ENCODE measurements at places on chromosomes 11 and 22.

DNA sequence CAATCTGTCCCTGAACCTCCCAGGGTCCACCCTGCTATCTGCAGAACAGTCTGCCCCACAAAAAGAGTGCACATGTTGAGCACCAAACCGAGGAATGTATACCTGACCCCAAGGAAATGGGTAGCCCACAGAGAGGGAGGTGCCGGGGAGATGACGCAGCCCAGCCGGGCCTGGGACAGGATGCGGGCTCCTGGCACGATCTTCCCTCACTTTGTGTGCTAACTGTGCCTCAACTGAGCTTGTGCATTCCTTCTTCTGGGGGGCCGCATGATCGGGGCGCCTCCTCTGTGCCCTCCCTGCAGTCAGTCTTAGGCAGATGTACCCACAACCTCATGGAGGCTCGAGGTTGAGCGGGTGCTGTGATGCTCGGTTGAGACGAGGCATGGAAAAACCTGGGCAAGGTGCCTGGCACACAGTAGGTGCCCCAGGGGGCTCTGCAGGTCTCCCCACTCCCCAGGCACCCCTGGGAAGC lies 2.4 kb downstream of the GAS2L1 start:
- peak; percentile 59 for DNase-seq

DNA sequence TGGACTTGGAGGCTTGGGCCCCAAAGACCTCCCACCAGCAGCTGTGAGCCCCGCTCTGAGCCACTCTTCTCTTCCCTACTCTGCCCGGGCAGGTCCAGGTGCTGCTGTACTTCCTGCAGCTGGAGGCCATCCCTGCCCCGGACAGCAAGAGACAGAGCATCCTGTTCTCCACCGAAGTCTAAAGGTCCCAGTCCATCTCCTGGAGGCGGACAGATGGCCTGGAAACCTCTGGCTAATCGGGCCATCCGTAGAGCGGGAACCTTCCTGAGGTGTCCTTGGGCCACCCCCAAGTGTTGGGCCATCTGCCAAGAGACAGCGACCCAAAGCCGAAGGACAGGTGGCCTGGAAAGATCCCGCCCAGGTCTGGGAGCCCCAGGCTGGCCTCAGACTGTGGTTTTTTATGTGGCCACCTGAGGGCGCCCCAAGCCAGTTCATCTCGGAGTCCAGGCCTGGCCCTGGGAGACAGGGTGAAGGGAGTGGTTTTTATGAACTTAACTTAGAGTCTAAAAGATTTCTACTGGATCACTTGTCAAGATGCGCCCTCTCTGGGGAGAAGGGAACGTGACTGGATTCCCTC lies 135.1 kb downstream of the BCR start:
- DNase-seq: peak; percentile 45

GRCh38 chr22:40204321-40205116 lies 26.8 kb downstream of the TNRC6B start:
- no peak for DNase-seq

DNA sequence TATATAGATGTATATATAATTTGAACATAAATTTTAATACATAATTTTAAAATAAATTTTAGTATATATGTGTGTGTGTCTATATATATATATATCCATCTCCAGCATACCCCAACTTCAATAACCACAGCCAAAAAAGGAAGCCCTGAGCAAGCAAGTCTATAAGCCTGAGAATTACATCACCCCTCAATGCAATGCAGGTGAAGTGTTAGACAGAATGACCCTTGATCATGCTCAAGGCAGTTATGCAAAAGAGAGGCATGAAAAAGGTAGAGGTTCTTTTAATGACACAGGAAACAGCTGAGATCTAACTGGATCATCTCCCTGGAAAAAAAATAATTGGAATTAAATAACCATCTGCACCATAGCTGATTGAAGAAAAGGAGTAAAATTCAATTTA lies 557.9 kb upstream of the ANO5 start:
- no peak for DNase-seq

DNA sequence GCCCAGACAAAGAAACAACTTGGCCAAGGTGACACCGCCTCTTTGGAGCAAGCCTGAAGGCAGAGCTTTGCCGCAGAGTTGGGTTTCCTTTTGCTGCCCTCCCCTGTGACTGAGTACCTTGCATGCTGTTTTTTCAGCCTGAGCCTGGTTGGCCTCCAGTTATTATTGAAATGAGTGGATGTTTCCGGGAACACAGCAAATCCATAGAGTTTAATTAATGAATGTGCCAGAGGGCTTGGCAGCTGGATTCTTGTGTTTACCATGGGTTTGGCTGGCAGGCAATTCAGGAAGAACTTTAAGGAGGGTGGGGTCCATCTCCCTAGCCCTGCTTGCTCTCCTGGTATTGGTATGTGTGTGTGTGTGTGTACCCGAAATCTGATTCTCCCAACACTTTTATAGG lies 65.6 kb upstream of the CRYBB3 start:
- DNase-seq: no peak

DNA sequence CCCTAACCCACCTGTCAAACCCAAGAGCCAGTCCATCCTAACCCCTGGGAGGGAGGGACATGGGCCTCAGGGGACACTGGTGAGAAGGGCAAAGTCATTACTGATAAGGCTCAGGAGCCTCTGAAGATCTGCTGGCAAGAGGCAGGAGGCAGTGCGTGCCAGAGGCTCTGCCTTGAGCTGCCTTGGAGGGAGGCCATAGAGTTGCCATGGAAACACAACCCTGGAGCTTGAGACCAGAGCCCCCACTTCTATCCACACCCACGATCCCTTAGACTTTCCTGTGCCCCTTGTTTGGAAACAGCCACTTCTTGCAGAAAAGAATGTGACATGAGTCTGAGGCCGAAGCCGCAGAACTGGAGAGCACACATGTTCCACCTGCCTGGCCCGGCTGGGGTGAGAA lies 89.7 kb upstream of the CSNK2A3 start:
- no peak for DNase-seq

GRCh38 chr11:102453302-102453695 lies 734 bp upstream of the TMEM123 start:
- DNase-seq: no peak

DNA sequence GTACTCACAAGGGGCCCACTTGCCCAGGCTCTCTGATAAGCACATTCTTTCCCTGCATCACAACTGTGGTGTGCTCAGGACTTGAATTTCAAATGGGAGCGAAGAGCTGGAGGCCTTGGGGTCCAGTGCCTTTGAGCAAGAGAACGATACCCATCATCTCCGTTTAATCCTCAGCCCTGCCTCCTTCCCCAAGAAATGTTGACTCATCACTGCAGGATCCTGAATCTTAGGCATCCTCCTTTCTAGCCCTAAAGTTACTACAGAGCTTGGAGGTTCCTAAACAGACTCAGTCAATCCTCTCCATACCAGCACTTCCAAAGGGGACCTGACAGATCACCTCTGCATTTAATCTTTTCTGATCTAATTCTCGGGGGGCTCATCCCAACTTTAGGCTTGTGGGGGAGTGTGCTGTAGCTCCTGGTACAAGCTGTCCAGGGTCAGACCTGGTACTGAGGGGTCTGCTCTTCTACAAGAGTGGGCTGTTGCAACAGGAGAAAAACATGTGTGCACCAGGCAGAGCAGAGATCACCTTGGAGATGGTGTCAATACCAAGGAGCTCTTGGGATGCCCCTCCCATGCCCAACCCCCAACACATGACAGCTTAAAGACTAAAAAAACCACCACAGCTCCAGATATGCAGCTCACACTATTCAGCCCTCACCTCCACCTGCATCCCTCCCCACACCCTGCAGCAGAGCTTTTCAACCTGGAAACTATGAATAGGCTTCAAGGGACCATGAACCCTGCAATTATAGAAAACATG lies 3.9 kb upstream of the PRG2 start:
- no peak for DNase-seq

- no peak for DNase-seq
Measured at GRCh38 chr11:26199331-26200095, 132.4 kb upstream of the ANO3 start.

DNA sequence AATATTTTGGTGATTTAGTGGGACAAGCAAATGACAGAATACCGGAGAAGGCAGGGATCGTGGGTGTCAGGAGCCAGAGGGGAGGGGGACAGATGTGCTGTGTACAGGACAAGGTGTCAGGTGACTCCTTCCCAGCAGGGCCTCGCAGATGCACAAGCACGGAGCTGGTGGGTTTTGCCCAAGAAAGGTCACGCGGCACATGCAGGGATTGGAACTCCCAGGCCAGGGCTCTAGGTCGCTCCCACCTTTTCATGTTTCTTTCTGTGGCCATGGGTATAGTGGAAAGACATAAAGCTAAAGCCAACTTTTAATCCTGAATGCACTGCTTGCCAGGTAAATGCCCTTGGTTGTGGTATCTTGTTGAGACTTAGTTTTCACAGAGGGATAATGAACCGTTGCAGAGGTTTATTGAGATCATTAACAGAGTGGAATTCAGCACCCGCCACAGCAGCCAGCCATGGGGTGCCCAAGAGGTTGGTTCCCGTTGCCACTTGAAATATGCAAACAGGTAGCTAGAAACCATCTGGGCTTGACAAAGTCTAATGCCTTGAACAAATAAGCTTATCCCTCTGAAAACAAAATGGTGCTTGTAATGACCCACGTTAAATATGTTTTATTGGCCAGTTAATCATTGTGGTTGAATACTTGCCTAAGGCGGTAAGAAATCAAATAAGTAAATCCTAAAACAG lies 10.1 kb downstream of the C22orf23 start:
- DNase-seq: no peak

- DNase-seq: no peak
Measured at GRCh38 chr22:38180841-38181452, 683 bp downstream of the PLA2G6 start.

GRCh38 chr11:73995731-73996130 lies 13.1 kb upstream of the UCP2 start:
- no peak for DNase-seq

DNA sequence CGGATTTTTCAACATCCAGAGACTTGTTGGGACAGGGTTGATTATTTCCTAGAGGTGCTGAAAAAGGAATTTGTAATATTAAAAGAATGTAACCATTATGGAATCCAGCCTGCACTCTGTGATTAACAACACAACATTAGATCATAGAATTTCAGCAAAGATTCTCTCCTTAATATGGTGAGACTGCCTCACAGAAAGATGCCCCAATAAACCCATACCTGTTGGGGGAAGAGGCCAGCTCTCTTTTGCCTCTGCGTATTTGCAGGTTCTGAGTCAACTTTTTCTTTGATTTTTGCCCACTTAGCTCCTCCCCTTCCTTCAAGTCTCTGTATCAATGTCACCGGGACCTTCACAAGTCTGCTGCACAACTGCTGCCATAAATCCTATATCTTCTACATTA lies 12.4 kb upstream of the MTMR3 start:
- DNase-seq: no peak

DNA sequence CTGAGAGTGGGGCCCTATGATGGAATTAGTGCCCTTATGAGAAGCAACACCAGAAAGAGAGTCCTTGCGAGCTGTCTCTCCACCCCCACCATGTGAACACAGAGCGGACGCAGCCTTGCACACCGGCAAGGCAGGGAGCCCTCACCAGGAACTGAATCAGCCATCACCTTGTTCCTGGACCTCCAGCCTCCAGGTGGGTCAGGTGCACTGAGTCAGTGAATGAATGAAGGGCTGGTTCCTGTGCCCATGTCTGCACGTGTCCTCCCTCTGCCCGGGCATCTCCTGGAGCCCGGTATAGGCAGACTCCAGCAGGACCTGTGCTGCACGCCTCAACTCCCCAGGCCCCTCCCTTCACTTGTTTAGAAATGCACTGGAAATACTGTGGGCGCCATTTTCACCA lies 54.9 kb downstream of the LINC01488 start:
- DNase-seq: no peak

DNA sequence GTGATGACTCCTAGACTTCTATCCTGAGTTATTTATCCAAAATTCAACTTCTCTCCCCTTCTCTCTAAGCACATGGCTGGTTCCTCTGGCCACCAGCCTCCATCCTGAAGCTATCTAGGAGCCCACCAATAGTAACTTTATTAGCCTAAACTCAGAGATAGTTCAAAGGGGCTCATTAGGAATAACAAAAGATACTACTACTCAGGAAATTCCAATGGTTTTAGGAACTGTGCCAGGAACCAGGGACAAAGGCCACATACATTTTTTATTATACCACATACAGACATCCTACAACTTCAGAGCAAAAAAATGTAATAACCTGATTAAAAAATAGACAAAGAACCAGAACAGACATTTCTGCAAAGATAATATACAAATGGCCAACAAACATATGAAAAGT lies 27.9 kb downstream of the SLC25A17 start:
- DNase-seq: no peak

DNA sequence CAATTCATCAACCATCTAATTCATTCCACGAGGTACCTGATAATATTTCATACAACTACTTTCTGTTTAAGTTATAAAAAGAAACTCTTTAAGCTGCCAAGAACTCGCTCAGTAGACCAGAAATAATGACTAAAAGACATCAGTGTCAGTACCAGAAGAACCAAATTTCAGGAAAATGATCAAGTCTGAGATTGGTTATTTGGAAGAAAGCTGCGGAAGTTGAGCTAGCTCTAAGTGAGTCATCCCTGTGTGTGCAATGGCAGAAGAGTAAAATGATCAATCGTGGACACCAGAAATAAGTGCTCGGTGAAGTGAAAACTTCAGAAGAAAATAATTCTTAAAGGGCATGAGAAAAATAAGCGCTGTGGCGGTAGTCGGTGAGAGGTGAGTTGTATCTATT lies 933.2 kb upstream of the CHORDC1 start:
- no peak for DNase-seq

- no peak for DNase-seq
Measured at GRCh38 chr11:49221112-49221511, 12.7 kb upstream of the FOLH1 start.

DNA sequence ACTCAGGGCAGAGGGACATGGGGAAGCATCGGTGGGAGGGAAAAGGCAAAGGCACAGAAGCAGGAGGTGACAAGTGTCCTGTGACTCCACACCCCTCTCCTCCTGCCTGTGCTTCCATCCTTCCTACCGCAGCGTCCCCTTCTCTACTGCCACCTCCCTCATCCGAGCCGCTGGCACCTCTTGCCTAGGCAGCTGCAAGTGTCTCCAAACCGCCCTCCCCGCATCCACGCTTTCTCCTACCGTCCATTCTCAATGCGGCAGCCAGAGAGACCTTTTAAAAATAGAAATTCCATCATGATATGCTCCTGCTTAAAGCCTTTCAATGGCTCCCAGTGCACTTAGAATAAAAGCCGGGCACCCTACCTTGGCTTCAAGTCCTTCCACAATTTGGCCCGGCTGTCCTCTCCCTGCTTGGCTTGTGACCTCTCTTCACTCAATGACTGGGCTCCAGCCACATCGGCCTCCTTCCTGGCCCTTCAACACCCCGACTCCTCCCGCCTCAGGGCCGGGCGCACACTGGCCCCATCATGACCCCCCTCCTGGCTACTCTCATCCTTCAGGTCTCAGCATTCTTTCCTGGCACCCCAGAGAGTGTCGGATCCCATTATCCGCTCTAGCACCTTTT lies 16.5 kb downstream of the LRRC10B start:
- DNase-seq: no peak

All from T-helper 1 cell (primary cell).